ENCODE measurements at places on chromosomes 4 and X.

DNA sequence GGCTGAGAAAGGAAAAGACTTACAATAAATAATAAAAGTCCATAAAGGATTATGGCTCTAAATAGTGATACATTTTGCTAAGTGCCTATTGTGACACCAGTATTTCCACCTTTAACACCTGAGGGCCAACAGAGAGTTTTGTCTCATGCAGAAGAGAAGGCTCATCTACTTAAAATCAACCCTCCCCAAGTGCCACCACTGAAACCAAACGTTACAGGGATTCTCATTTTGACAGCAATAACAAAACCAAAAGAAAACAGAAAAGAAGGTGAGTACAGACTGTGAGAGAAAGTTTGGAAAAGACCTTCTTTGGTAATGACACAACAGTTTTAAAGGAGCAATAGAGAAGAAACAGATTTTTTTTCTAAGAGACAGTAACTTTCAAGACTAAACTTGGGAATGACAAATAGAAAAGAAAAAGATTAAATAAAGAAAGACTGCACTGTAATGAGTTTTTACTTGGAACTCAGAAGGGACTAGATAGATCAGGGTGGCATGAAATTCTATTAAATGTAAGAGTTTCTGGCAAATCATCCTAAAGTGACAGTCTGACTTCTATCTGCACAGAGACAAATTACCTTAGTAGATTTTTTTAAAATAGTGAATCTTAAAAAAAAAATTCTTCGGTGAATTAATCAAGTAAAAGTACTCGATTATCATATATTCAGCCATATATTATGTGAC lies 109.7 kb downstream of the ZNF827 start:
- no peak for DNase-seq

DNA sequence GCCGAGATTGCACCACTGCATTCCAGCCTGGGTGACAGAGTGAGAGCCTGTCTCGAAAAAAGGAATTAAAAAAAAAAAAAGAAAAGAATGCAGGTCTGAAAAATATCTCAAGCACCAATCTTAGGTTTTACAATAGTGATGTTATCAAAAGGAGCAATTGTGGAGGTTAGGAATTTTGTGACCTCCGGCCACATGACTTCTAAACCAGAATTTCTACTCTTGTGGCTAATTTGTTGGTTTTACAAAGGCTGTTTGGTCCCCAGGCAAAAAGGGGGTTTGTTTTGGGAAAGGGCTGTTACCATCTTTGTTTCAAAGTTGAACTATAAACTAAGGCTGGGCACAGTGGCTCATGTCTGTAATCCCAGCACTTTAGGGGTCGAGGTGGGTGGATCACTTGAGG lies 15.4 kb upstream of the ZNF41 start:
- no peak for DNase-seq

DNA sequence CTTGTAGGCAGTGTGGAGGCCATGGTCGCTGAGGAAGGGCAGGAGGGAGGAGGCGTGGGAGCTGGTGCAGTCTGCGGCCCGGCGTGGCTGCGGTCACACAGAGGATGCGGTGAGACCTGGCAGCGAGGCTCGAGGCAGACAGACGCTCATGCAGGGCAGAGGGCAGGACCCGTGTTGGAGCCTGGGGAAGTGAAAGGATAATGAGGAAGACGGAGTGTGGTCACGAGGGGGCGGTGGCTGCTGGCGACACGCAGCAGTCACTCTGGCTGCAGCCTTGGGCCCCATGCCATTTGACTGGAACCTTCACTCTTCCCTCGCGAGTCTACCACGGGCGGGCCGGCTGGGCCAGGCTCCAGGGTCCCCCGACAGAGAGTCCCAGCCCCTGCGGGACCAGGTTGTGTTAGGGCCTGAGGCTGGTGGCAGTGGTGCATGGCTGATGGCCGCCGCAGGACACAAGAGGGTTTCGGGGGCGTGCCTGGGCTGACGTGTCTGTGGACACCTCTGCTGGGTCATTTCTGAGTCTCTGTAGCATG lies 68.8 kb upstream of the HGFAC start:
- no peak for DNase-seq

GRCh38 chr4:174056959-174057358 lies 226.5 kb downstream of the FBXO8 start:
- DNase-seq: no peak

- DNase-seq: peak; percentile 11
Observed at GRCh38 chr4:134024251-134024650, 177.3 kb downstream of the PABPC4L start.

DNA sequence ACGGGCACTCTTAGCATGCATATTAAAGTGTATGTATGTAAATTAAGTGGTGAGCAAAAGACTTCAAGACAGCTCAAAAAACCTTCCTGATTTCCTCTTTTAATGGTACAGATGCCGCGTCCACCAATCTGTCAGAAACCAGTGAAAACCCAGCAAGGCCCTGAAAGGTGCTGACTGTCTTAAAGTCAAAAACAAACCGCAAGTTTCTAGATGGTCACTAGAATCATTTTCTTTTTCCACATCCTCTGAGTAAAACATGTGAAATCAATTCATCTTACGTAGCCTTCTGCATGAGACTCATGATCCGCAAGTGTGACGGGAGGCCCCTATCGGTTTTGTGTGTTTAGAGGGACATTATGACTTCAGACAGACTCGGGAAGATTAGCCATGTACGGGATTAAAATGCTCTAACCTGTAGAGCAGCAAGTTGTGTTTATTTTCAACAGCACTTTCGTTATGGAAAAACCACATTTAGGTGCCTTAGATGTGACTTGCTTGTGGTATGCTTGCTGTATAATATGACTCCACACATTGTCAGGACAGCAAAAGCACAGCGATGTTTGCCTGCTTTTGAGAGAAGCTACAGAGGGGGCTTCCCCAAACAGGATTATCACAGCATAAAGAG lies 88.2 kb upstream of the STS start:
- no peak for DNase-seq

GRCh38 chrX:68868902-68869800 lies 40.3 kb downstream of the EFNB1 start:
- no peak for DNase-seq

- no peak for DNase-seq
Observed at GRCh38 chrX:30085571-30085970, 129.8 kb upstream of the MAGEB2 start.

DNA sequence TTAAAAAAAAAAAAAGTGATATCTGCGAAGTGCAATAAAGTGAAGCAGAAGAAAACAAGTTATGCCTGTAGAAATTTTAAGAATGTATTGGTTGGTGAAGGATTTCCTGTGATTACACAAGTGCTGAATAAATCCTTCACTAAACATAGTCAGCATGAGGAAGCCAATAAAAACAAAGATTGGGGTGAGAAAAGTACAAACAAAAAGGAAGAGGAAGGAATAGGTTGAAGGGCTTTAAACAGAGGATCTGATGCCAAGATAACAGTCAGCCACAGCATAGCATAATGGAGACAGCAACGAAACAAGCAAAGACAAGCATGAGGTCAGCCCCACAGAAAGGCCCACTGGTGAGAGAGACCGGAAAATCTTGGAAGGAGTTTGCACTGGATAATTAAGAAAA lies 372.2 kb downstream of the ADAM29 start:
- peak; percentile 73 for DNase-seq

DNA sequence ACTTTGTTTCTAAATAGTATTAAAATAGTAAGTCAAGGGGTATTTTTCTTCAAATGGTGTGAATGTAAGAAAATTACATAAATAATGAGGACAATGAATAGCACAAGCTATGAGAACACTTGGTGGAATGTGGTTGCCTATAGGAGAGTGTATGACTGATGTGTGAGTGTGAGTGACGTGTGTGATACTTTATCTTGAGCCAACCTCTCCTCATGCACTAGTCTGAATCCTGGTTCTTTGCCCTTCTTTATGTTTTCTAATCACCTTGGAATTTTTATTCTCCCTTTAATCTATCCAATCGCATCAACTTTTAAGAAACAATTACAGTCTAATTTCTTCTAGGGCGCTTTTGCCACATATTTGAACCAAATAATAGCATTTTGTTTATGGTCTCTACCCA lies 98.2 kb downstream of the YIPF7 start:
- no peak for DNase-seq

- DNase-seq: no peak
Observed at GRCh38 chrX:39948582-39948981, 149.2 kb downstream of the BCOR start.

DNA sequence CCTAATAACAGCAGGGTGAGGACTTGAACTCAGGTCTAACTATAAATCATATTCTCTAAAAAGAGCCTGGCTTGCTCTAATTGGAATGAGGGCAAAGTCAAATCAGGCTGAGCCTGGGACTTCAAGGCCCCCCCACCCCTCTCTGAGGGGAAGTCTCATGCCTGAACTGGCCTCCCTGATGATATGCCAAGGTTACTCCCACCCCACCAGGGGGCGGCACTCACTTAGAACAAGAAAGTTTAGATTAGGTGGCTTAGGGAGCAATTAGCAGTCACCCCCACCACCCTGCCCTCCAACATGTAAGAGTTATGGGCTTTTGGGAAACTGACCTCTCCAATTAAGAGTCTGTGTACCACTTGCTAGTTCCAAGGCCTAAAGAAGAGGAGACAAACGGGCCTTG lies 2.7 kb downstream of the FOXO4 start:
- DNase-seq: peak; percentile 43

- DNase-seq: no peak
Observed at GRCh38 chr4:184762100-184762499, 28.2 kb upstream of the CENPU start.

GRCh38 chr4:140243278-140243753 lies 89.3 kb upstream of the MAML3 start:
- DNase-seq: no peak

- no peak for DNase-seq
Observed at GRCh38 chrX:129750971-129751370, 12.2 kb downstream of the XPNPEP2 start.

GRCh38 chr4:182556580-182556979 lies 313.4 kb downstream of the TENM3 start:
- DNase-seq: no peak

DNA sequence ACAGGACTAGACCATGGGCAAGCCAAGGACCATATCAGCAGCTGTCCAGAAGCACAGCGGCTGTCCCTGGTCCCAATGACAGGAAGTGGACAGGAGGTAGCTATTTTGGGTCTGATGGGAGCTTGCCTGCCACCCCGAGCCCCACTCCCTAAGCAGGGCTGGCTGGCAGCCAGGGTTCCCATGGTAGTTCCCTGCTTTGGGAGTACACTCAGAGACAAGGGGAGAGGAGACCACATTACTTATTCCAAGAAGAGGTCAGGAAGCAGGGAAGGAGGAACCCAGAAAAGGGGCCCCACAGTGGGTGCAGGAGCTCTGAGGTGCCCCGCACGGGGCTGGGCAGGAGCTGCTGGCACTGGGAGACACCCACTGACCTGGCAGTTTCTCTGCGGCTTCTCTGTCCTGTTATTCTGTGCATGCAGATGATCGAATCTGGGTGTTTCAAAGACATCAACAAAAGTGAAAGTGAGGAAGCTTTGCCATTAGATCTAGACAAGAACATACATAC lies 36.3 kb downstream of the HTT-AS start:
- DNase-seq: no peak

- no peak for DNase-seq
Observed at GRCh38 chr4:145786830-145787229, 106.9 kb downstream of the C4orf51 start.

DNA sequence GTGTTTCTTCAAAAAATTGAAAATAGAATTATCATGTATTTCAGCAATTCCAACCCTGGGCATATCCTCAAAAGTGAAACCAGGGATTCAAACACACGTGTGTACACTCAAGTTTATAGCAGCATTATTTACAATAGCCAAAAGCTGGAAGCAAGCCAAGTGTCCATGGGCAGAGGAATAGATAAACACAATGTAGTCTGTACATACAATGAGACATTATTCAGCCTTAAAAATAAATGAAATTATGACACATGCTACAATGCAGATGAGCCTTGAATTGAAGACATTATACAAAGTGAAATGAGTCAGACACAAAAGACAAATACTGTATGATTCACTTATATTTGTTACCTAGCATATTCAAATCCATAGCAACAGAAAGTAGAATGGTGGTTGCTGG lies 853.4 kb downstream of the STIM2 start:
- peak; percentile 4 for DNase-seq

DNA sequence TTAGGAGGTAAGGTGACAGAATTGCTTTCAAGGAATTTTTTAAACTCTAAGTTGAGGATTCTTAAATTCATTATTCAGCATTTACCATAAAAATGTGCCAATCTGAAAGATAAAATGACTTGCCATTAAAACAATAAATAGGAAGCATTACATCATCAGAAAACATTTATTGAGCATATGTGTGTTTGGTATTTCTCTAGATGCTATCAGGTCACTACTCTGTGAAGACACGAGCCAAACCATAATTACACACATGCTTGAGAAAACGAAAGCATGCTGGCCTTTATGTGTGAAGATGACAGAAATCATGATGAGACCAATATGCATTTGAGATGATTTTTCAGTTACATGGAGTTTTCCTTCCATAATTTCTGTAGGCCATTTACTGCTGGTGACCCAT lies 12.3 kb upstream of the IL21 start:
- peak; percentile 6 for DNase-seq

DNA sequence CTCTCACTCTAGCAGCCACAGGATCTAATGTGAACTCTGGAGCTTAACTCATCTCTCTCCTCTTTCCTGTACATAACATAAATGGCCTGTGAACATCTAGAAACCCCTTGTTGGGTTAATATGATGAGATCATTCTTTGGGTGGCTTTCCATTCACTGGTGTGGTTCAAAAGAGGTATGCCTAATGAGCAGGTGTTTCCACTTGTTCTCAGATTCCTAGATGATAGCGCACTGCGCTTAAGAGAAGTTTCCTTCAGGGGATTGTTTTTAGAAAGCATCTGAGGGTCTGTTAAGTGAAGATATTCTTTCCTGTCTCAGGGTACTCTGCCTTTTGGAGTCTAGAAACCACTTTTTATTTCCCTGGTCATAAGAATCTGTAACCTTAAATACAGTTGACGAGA lies 32.5 kb downstream of the FRMPD4 start:
- no peak for DNase-seq

- no peak for DNase-seq
Observed at GRCh38 chr4:143616771-143617170, 83.7 kb downstream of the FREM3 start.

DNA sequence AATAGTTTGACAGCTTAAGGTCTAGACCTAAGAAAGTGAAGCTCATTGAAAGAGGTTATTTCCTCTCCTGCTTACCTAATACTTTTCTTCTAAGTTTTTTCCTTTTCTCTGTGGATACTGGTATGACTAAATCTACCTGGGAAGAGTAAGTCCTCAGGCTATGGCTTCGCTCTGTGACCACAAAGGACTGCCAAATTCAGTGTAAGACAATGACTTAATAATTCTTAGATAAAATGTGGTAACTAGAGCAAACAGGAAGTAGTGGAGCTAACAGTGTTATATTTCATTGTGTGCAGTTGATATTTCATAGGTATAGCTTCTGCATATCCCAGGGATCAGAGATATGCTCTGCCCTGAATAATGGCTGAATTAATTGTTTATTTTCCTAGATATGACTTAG lies 418.9 kb downstream of the CCSER1 start:
- DNase-seq: no peak

DNA sequence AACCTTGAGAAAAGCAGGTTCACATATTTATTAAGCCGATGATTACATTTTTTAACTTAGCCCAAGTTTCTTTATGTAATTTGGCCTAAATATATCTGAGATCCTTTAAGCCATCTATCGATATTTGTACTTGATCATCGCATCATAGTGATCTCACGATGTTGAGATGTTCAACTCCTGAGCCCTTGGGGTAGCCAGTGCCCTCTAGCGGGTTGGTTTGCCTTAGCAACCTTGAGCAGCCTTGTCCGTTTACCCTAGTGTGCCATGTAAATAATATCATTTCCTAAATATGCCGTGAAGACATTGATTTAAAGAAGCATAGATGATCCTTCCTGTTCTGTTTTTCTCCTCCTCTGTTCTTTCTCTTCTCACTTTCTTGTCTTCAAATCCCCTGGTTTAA lies 432.2 kb downstream of the RPA4 start:
- no peak for DNase-seq

GRCh38 chr4:165994701-165995100 lies 121.7 kb downstream of the TLL1 start:
- DNase-seq: peak; percentile 63

Data from fibroblast of skin of back (primary cell).